ENCODE measurements at places on chromosomes 6 and 20. TPM values are rescaled to one million over a fixed set of nuclear protein-coding genes. Genes with fewer than 3 reads are reported as not detected.

DNA sequence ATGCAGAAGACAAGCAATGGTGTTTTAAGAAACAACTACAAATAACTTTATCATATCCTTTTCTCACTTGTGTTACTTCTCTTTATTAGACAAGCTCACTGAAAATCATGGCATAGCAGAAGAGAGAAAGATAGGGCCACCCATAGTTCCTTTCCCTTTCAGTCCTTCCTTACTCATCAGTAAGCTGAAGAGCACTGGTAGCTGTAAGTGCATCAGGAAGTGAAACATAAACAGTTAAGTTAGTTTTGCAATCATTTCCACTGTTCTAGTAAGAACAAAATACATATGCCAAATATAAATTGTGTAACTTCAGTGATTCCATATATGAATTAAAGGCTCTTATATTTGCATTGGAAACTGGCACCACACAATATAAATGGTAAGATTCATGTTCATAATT is 220.1 kb downstream of the HACE1 start:
- DNase-seq, result no peak

GRCh38 chr6:151036869-151037680 is 171.6 kb downstream of the MTHFD1L start:
- DNase-seq, result no peak

- DNase-seq, result no peak
Measured at GRCh38 chr20:37518059-37518458, 3.0 kb upstream of the NNAT start.

GRCh38 chr6:160974304-160974771 is 17.2 kb upstream of the MAP3K4 start:
- DNase-seq, result peak; percentile 73

GRCh38 chr20:34431168-34431567 is 68.1 kb downstream of the ITCH start:
- no peak for DNase-seq

DNA sequence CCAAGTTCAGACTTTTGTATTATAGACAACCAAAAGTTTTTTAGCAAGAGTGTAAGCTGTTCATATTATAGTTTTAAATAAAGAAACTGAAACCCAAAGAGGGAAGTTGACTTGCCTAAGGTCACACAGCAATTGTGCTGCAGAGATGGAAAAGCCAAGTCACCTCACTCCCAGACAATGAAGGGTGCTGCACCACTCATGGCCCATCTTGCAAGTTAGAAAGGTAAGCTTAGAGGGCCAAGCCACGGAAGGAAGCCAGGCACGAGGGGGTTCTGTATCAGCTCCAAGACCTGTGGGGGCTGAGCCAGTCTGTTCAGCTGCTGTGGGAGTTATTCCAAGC is 860 bp downstream of the DEFB124 start:
- no peak for DNase-seq

GRCh38 chr6:15048367-15048766 is 197.5 kb upstream of the JARID2 start:
- DNase-seq, result no peak

DNA sequence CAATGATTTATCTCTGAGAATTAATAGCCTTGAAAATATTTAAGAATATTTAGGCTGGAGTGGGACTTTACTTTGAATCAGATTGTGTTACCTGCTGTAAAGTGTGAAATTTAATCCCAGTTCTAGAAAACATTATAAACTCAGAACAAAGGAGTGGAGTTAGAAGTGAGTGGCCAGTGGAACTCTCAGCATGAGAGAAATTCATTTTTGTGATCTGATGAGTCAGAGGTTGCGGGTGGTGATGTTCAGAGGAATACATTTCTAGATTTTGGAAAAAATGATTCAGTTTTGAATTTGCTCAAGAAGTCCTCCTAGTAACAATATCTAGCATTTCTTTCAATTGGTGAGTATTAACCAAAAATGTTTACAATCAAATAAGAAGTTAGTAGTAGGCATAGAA is 167.5 kb downstream of the ZFAND3 start:
- DNase-seq, result no peak

DNA sequence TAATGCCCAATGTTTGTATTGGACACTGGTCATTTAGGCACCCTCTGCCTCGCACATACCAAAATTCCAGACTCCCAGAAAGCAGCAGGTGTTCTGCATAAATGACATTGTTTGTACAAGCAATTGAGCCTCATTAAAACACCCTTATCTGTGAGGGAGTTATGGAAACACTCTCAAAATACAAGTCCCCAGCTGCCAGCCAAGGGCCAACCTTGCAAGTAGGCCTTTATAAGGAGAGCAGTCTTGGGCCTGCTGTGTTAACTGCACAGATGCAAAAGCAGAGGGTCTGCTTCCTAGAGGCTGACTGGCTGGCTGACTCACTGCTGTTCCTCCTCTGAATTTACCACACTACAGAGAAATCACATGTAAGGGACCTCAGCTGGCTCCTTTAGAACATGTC is 150.4 kb upstream of the HMGN3 start:
- DNase-seq, result no peak

The SLC2A10 gene
- 3.1 TPM for total RNA-seq

The HNF4A gene
- total RNA-seq, result not detected

The NKAPL gene
- 7.4 TPM for total RNA-seq

The MCM3 gene
- 21.7 TPM for total RNA-seq

The ME1 gene
- total RNA-seq, result 24.8 TPM

The TBX18 gene
- total RNA-seq, result 8.4 TPM

The CABLES2 gene
- 18.1 TPM for total RNA-seq

The TMEM244 gene
- total RNA-seq, result not detected

The C6orf132 gene
- 2.0 TPM for total RNA-seq

Measured in Right ventricle myocardium inferior (tissue), 1 donor.